Thyroid gland (tissue), 4 donors: ENCODE measurements at places on chromosomes 6 and 20. TPM values are rescaled to one million over a fixed set of nuclear protein-coding genes. Genes with fewer than 3 reads are reported as not detected.

GRCh38 chr6:81820980-81821379 is 68.5 kb upstream of the TENT5A start:
- no peak for DNase-seq

DNA sequence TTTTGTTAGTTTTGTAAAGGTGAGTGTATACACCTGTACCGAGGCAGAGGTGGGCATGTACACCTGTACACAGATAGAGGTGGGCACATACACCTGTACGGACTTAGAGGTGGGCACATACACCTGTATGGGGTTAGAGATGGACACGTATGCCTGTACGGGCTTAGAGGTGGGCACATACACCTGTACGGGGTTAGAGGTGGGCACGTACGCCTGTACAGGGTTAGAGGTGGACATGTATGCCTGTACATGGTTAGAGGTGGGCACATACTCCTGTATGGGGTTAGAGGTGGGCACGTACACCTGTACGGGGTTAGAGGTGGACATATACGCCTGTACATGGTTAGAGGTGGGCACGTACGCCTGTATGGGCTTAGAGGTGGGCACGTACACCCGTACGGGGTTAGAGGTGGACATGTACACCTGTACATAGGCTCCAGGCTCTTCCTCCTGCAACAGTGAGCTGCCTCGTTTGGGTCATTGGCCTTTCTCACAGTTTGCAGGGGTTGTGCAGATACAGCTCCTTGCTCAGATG is 63.7 kb downstream of the PHACTR3 start:
- no peak for DNase-seq

GRCh38 chr6:134436281-134436815 is 118.4 kb upstream of the SGK1 start:
- peak; percentile 73 for DNase-seq

GRCh38 chr6:26140967-26141294 is 53.7 kb downstream of the HFE start:
- no peak for DNase-seq

DNA sequence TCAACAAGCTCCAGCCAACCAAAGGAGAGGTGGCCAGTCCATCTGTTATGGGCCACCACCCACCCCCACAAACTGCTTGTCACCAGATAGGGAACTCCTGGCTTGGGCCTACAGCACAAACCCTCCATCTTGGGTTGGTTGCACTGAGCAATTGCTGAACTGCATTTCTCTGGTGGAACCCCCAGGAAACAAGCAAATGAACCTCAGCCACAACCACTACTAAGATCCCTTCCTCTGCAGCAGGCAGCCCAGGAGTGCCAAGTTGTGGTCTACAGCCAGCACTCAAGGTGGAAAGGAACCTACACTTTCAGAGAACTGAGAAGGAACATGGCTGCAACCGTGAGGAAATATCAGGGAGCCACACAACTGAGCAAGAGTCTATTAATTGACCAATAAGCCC is 171.6 kb downstream of the TMEM200A start:
- DNase-seq, result no peak

GRCh38 chr6:29764422-29765196 is 41.4 kb downstream of the HLA-F start:
- no peak for DNase-seq

The PLAGL1 gene
- 10.5 TPM for total RNA-seq

The SIGLEC1 gene
- total RNA-seq, result 4.7 TPM

The TP53TG5 gene
- total RNA-seq, result not detected
